ENCODE measurements at places on chromosomes 5 and 9. TPM values are rescaled to one million over a fixed set of nuclear protein-coding genes. Genes with fewer than 3 reads are reported as not detected.

Gene ASTN2
- 8.9 TPM for polyA plus RNA-seq

Gene ATG10
- 3.4 TPM for polyA plus RNA-seq

Gene QRFP
- not detected for polyA plus RNA-seq

Gene GDA
- not detected for polyA plus RNA-seq

Gene CD274
- 25.8 TPM for polyA plus RNA-seq

Gene IFNA21
- not detected for polyA plus RNA-seq

Gene RIOK2
- 5.9 TPM for polyA plus RNA-seq

Gene STPG3
- polyA plus RNA-seq = not detected

Gene LCNL1
- polyA plus RNA-seq = not detected

Gene CLTA
- 222 TPM for polyA plus RNA-seq

Gene BSPRY
- 0.03 TPM for polyA plus RNA-seq

Gene INSYN2B
- 9.2 TPM for polyA plus RNA-seq

Gene LHX3
- not detected for polyA plus RNA-seq

Gene ROPN1L
- 0.31 TPM for polyA plus RNA-seq

Gene FOXD4L6
- 0.05 TPM for polyA plus RNA-seq

Gene GRM6
- polyA plus RNA-seq = not detected

Gene SPINK13
- polyA plus RNA-seq = not detected

Gene PTGER4
- 0.06 TPM for polyA plus RNA-seq

Gene FCN2
- polyA plus RNA-seq = not detected

Gene CARD6
- 0.03 TPM for polyA plus RNA-seq

Gene LSM11
- 0.95 TPM for polyA plus RNA-seq

Gene MOB3B
- polyA plus RNA-seq = 0.90 TPM

Gene CCIN
- polyA plus RNA-seq = 0.54 TPM

Gene SAXO1
- 0.03 TPM for polyA plus RNA-seq

Gene AQP3
- 0.64 TPM for polyA plus RNA-seq

Gene ARRDC1
- 49.7 TPM for polyA plus RNA-seq

Gene CHSY3
- not detected for polyA plus RNA-seq

Gene RASEF
- not detected for polyA plus RNA-seq

Gene CCDC152
- polyA plus RNA-seq = 2.1 TPM

Gene SDHA
- 106 TPM for polyA plus RNA-seq

Gene GAS1
- 38.9 TPM for polyA plus RNA-seq

Gene HRCT1
- 2.0 TPM for polyA plus RNA-seq
